ENCODE measurements at places on chromosomes 5 and 9. TPM values are rescaled to one million over a fixed set of nuclear protein-coding genes. Genes with fewer than 3 reads are reported as not detected.

- DNase-seq, result no peak
These were observed 43.4 kb upstream of the PCSK5 start for GRCh38 chr9:75847085-75847484.

GRCh38 chr5:163913548-163913947 lies 408.1 kb downstream of the MAT2B start:
- no peak for DNase-seq

Gene HSPB3
- 279 TPM for total RNA-seq

DNA sequence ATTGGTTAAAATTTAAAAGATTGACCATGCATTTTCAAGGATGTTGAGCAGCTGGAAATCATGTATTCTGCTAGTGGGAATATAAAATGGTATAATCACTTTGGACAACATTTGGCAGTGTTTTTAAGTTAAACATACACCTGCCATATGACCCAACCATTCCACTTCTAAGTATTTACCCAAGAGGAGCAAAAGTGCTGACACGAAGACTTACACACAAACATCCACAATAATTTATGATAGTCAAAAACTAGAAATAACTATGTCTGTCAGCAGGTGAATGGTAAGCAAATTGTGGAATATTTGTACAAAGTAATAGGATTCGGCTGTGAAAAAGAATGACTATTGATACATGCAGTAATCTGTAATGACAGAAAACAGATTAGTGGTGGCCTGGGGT lies 30.7 kb upstream of the SRP19 start:
- no peak for DNase-seq

Measured in right cardiac atrium (tissue), 5 donors.